NCI-H510A (cell line): ENCODE measurements at places on chromosomes 12 and 14.

GRCh38 chr14:61841145-61841544 is 78.9 kb downstream of the SNAPC1 start:
- no peak for DNase-seq

DNA sequence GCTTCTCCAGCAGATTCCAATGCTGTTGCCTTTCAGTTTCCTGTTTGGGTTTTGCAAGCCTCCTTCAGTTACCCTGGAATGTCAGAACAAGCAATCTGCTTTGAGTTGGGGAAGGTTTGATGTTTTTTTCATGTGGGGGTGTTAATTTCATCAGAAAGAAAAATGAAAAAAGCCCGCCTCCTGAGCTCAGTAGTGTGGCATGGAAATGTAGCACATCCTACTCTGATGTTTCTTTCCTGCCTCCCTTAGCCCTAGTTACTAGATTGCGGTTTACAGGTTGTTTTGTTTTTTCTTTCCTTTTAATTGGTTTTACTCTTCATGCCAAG is 22.6 kb downstream of the IFNG-AS1 start:
- DNase-seq, result no peak

- no peak for DNase-seq
These were observed 35.0 kb upstream of the FKBP4 start for GRCh38 chr12:2759733-2760132.

- no peak for DNase-seq
These were observed 57.4 kb downstream of the TMTC1 start for GRCh38 chr12:29726321-29726692.

DNA sequence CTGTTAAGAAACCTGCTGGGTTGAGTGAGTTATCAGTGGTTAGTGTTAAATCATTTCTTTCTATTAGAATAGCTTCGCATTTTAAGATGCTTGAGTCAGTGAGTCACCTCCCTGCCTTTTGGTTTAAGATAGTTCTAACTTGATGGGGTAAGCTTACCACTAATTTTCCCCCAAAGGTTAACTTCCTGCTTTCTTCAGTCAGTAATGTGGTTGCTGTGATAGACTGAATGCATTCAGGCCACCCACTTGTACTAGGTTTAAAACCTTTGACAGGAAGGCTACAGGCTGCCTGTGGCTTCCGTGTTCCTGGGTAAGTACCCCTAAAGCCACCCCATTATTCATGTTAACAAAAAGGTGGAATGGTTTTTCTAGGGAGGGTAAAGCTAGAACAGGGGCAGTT is 25.3 kb downstream of the CLEC2A start:
- DNase-seq, result no peak

- peak; percentile 20 for DNase-seq
These were observed 22.3 kb downstream of the PLEKHG3 start for GRCh38 chr14:64726585-64726890.

GRCh38 chr12:11015775-11016430 is 6.5 kb downstream of the TAS2R19 start:
- DNase-seq, result no peak

- no peak for DNase-seq
These were observed 33.4 kb downstream of the LRTM2 start for GRCh38 chr12:1853716-1854115.

DNA sequence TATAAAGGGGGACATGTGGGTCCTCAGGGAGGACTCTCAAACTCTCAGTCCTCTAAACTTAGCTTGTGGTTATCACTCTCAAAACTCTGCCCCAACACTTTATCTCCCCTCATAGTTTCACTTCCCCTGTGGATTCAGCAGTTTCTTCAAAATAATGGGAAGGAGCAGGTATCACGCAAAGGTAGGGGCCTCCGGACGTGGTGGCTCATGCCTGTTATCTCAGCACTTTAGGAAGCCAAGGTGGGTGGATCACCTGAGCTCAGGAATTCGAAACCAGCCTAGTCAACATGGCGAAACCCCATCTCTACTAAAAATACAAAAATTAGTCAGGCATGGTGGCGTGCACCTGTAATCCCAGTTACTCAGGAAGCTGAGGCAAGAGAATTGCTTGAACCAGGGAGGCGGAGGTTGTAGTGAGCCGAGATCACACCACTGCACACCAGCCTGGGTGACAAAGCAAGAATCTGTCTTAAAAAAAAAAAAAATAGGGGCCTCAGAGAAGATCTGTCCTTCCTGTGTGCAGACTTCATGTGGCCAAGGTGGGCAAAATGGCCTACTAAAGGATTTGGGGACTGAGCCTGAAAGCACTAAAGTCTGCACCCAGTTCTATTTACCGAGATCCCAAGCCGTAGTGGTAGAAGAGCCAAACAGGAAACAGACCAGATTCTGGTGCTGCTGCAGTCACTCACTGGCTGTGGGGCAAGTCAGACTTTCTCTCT is 6.4 kb downstream of the ITGB7 start:
- no peak for DNase-seq

- DNase-seq, result no peak
These were observed 32.6 kb downstream of the CD163L1 start for GRCh38 chr12:7411343-7411742.

GRCh38 chr12:38610808-38611350 is 294.3 kb downstream of the ALG10B start:
- DNase-seq, result no peak

GRCh38 chr12:96241846-96242256 is 47.7 kb downstream of the ELK3 start:
- DNase-seq, result no peak

GRCh38 chr14:61699027-61699426 is 3.7 kb downstream of the HIF1A start:
- no peak for DNase-seq

DNA sequence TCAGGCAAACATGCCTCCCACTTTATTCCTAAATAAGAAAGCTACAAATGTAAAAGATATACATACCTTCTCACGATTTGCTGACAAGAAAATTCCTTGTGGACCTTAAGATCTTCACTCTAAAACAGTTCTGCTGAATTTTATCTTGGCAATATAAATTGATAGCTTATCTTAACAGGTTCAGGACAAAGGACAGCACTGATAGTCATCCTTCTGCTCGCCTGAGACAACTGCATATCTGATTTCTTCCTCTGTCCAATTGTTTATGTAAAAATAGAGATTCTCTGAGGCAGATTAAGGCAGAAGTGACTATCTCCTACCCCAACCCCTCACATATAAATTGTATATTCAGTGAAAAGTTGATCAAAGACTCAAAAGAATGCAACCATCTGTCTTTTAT is 44.9 kb downstream of the CAPZA3 start:
- DNase-seq, result no peak

DNA sequence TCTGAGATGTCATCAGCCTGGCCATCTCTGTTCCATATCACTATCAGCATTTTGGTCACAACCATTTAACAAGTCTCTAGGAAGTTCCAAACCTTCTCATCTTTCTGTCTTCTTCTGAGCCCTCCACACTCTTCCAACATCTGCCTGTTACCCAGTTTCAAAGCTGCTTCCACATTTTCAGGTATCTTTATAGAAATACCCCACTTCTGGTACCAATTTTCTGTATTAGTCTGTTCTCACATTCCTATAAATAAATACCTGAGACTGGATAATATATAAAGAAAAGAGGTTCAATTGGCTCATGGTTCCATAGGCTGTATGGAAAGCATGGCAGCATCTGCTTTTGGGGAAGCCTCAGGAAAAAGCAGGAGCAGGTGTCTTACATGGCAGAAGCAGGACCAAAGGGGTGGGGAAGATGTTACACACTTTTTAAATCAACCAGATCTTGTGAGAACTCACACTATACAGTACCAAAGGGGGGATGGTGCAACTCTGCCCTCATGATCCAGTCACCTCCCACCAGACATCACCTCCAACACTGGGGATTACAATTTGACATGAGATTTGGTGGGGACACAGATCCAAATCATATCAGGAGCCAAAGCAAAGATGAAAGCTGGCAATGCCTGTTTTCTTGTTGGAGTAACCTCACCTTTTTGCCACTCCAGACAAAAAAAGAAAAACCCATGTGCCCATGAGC is 37.4 kb downstream of the CREBL2 start:
- DNase-seq, result no peak

- DNase-seq, result no peak
These were observed at the start of gene IGF1 for GRCh38 chr12:102480406-102480805. Gene IGF1, minus strand, starts transcription at chr12:102480563. Its CDS starts 182 bp downstream, at chr12:102480381.

- no peak for DNase-seq
These were observed 73.0 kb downstream of the RMST start for GRCh38 chr12:97535582-97535981.

- no peak for DNase-seq
These were observed 25.0 kb upstream of the NPAS3 start for GRCh38 chr14:32913725-32914124.
